Activated CD4-positive, alpha-beta T cell treated with anti-CD3 and anti-CD28 coated beads, Interleukin-2, Interleukin-4, amounts not matched to agents 100 ng/mL and 50 ng/mL, durations not matched to agents 16 hours and 8 hours (primary cell): ENCODE measurements at places on chromosomes 7 and 10.

GRCh38 chr10:74011770-74012169 lies 13.9 kb downstream of the VCL start:
- no peak for DNase-seq

DNA sequence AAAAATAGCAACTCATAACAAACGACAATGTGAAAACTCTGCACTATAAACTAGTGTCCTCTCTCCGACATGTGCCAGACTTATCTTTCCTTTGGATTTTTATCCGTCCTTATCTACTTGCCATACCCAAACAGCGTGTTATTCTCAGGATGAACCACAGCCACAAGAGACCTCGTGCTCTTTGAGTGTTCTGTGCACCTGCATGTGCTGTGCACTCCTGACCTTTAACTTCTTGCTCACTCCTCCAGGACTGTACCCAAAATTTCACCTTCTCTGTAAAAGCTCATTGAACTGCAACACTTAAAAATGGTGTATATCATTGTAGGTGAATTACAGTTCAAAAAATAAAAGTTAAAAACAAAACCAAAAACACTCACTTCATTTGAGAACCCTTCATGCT lies 58.0 kb upstream of the SLC35G1 start:
- DNase-seq, result no peak

DNA sequence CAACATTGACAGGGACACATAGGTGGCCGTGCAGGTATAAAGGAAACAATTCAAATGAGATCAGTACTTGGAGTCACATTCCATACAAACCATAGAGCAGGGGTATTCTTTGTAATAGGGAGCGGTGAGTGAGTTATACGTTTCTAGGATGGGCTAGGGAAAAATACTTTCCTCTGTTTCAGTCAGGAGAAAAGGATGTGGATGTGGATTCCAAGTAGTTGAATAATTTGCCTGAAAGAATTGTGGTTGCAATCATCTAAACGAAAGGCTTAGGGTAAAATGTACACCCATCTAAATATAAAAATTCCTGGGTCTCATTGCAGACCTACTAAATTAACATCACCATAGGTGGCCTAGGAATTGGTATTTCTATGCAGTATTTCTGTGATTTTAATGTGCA lies 270.7 kb upstream of the IGFBP3 start:
- DNase-seq, result no peak

- DNase-seq, result no peak
Measured at GRCh38 chr10:23472181-23472580, 33.3 kb downstream of the OTUD1 start.

GRCh38 chr10:66455304-66455703 lies 470.5 kb upstream of the LRRTM3 start:
- DNase-seq, result no peak

DNA sequence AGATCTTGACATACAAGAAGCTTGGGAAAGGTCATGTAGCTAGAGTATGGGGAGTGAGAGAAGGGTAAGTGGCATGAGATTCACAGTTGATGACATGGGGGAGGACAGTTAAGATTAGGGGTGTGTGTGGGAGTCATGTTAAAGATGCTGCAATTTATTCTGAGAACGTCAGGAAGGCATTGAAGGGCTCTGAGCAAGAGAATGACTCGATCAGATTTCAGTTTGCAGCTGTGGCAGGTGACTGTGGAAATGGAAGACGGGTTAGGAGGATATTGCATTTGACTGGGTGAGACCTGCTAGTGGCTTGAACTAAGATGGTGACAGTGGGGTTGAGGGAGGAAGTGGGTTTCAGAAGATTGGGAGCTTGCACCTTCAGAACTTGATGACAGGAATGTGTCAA lies 5.6 kb downstream of the CDC123 start:
- peak; percentile 64 for DNase-seq
